ENCODE measurements at places on chromosomes 6 and 20. TPM values are rescaled to one million over a fixed set of nuclear protein-coding genes. Genes with fewer than 3 reads are reported as not detected.

The OTOR gene
- total RNA-seq, result not detected

The ARMH2 gene
- not detected for total RNA-seq

The SNAP25 gene
- not detected for total RNA-seq

The MYB gene
- 3.8 TPM for total RNA-seq

The NRSN1 gene
- not detected for total RNA-seq

Measured in smooth muscle cell of the coronary artery (primary cell).